ENCODE measurements at places on chromosomes 11 and 22.
A peak's percentile ranks its signal among the peaks of the same experiment; 100 is the strongest.

GRCh38 chr11:79538775-79539174 is 97.9 kb upstream of the TENM4 start:
- H3K27ac ChIP-seq, result no peak overlapping the region
- no peak overlapping the region for H3K4me3 ChIP-seq

GRCh38 chr11:134740590-134741261 is 328.7 kb upstream of the B3GAT1 start:
- no peak overlapping the region for H3K27ac ChIP-seq
- no peak overlapping the region for H3K4me3 ChIP-seq
- no peak for DNase-seq
- no peaks in the 10 kb centered on the region for H3K27me3 ChIP-seq
- no peaks in the 10 kb centered on the region for H3K4me1 ChIP-seq
- H3K36me3 ChIP-seq, result no peaks in the 10 kb centered on the region

DNA sequence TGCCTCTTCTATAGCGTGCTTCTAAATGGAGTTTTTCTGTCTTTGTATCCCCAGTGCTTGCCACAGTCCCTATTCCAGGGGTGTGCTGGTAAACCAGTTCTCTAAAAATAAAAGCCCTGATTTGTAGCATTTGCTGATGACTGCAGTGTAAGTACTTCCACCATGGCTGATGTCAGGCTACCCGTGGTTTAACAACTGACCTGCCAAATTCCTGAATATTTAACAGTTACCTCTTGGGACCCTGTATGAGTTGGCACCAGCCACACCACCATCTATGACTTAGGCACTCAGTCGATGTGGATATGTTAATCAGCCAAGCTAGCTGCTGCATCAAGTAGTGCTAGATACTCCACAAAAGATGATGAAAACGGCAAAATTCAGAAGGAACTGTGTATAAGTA is 94.0 kb upstream of the MTNR1B start:
- H3K4me1 ChIP-seq, result no peaks in the 10 kb centered on the region
- no peak overlapping the region for H3K27ac ChIP-seq
- DNase-seq, result no peak
- peaks cover 3% of the 10 kb centered on the region for H3K27me3 ChIP-seq
- H3K36me3 ChIP-seq, result no peaks in the 10 kb centered on the region
- H3K4me3 ChIP-seq, result no peak overlapping the region

- no peaks in the 10 kb centered on the region for H3K27me3 ChIP-seq
- H3K4me3 ChIP-seq, result no peak overlapping the region
- H3K27ac ChIP-seq, result no peak overlapping the region
Measured at GRCh38 chr22:19514831-19515565, 9.2 kb downstream of the CLDN5 start.

DNA sequence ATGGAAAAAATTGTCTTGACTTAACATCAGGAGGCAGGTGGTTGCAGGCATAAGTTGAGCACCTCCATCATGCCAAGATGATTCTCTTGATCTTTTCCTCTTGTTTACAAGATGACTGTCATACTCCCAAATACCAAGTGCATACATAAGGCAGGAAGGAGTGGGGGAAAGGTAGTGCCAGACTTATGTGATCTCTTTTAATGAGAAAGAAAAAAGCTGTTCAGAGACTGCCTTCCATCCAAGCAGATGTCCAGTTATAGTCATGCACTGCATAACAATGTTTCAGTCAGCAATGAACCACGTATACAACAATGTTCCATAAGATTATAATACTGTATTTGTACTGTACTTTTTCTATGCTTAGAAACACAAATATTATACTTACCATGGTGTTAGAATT is 135.7 kb downstream of the EHF start:
- no peak overlapping the region for H3K27ac ChIP-seq
- H3K4me1 ChIP-seq, result no peaks in the 10 kb centered on the region
- H3K36me3 ChIP-seq, result no peaks in the 10 kb centered on the region
- DNase-seq, result no peak
- no peak overlapping the region for H3K4me3 ChIP-seq
- peaks cover 14% of the 10 kb centered on the region for H3K27me3 ChIP-seq

DNA sequence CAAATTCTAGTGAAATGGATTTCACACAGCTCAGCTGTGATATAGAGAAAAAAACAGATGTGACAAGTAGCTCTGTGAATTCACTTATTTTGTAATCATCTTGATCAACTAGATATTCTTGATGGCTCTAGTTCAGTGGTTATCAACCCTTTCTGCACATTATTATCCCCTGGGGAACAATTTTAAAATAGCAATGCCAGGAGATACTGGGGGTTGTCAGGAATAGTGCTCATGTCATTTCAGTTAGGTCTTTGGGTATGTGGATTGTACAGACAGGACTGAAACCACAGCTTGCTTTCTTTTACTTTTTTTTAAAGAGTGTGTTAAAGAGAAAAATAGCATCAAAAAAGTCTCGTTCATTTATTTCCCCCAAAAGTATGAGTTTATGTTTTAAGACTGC is 269.0 kb upstream of the PDGFD start:
- DNase-seq, result no peak
- no peaks in the 10 kb centered on the region for H3K4me1 ChIP-seq
- no peak overlapping the region for H3K27ac ChIP-seq
- no peaks in the 10 kb centered on the region for H3K27me3 ChIP-seq

DNA sequence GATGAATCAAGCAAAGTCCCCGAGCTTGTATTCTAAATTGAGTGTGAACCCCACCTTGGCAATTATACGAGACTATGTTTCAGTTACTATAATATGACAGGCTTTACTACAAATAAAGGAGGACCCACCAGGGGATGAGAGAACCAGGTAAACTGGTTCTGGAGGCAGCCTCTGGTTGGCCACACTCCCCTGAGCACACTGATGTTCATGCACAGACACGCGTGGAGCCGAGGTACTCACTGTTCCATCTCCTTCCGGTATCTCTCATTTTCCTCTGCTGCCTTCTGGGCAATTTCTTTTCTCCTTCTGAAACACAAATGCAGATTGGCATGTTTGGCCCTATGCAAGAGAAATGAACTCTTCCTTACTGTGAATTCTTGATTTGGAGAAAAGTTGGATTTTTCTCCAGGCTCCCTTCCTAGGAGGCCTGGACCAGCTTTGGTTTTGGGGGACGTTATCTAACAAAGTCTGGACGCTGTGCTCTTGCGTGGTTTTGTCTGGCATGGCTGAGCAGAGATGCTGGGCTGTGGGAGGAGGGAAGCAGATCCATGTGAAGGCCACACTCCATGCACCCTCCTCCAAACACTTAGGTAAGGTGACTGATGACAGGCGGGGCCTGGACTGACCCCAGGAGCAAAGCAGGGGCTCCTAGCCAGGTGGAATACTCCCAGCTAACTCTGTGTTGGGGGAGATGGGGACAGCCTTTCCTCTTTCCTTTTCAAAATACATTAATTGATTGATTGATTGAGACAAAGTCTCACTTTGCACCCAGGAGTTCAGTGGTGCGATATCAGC is 22.9 kb downstream of the USH1C start:
- H3K4me1 ChIP-seq, result no peaks in the 10 kb centered on the region
- H3K4me3 ChIP-seq, result no peak overlapping the region
- H3K27ac ChIP-seq, result no peak overlapping the region
- no peak for DNase-seq
- H3K27me3 ChIP-seq, result no peaks in the 10 kb centered on the region

- H3K27ac ChIP-seq, result peak overlapping the region; percentile 98
- H3K36me3 ChIP-seq, result peaks cover 5% of the 10 kb centered on the region
Measured at GRCh38 chr22:39090426-39091064, 6.5 kb upstream of the APOBEC3H start.

- H3K36me3 ChIP-seq, result no peaks in the 10 kb centered on the region
- no peak overlapping the region for H3K4me3 ChIP-seq
- H3K4me1 ChIP-seq, result no peaks in the 10 kb centered on the region
- DNase-seq, result no peak
Measured at GRCh38 chr11:112514011-112514740, 253.5 kb upstream of the PLET1 start.

DNA sequence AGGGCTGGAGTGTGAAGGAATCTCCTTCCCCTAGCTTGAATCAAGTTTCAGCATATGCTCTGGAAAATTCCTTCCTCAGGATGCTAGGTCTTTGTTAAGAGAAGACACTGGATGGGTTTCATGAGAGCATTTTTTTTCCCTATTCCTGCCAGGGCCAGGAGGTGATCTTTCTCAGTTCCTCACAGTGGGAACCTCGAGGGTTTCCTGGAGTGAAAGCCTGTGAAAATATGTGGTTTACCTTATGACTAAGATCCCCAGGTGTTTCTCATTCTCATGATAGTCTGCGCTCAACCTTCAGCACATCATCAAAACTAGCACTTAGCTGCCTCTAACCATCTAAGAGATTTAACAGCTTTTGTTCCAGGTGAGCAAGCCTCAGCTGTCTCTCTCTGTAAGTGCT is 985.3 kb upstream of the FAT3 start:
- no peak overlapping the region for H3K27ac ChIP-seq
- no peak for DNase-seq
- no peaks in the 10 kb centered on the region for H3K36me3 ChIP-seq
- no peak overlapping the region for H3K4me3 ChIP-seq
- H3K4me1 ChIP-seq, result no peaks in the 10 kb centered on the region
- H3K27me3 ChIP-seq, result no peaks in the 10 kb centered on the region

DNA sequence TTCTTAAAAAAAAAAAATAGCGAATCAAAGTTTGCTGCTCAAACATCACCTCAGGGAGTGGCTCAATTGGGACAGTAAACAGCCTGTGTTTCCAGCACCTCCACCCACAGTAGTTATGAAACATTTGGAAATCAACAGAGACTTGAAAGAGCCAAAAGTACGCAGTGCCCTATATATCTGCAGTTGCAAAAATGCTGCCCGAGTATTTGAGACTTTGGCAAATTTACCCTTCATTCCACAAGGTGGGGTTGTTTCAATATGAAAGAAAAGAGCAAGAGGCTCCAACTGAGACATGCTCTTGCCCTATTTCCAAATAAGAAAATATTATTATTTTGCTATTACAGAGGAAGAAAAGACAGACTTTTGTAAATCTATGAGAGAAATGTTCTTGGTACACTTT is 851.1 kb upstream of the RAG2 start:
- no peaks in the 10 kb centered on the region for H3K36me3 ChIP-seq
- no peak for DNase-seq
- H3K4me3 ChIP-seq, result no peak overlapping the region
- H3K4me1 ChIP-seq, result no peaks in the 10 kb centered on the region
- H3K27ac ChIP-seq, result no peak overlapping the region

- peaks cover 12% of the 10 kb centered on the region for H3K27me3 ChIP-seq
- H3K27ac ChIP-seq, result no peak overlapping the region
- H3K36me3 ChIP-seq, result no peaks in the 10 kb centered on the region
- DNase-seq, result no peak
Measured at GRCh38 chr11:120974466-120974865, 49.4 kb upstream of the TBCEL start.

DNA sequence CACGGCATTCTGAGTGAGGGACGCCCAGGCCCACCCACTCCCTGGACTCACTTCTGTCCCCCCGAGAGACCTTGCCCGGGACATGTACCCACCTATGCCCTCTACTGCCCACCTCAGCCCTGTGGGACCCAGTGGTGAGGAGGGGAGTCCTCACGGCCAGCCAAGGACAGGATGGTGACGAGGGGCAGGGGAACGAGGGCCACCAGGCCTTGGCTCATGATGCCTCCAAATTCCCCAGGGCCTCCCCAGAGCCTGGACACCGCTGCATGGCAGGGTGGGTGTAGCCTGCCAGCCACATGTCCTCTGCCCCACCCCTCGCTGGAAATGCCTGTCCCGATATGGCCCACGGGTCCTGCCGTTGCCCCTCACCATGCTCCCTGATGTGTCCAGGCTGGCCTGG is 26.1 kb downstream of the TSPAN4 start:
- H3K27ac ChIP-seq, result no peak overlapping the region
- no peak for DNase-seq
- no peaks in the 10 kb centered on the region for H3K27me3 ChIP-seq
- peaks cover 1% of the 10 kb centered on the region for H3K36me3 ChIP-seq
- no peak overlapping the region for H3K4me3 ChIP-seq
- no peaks in the 10 kb centered on the region for H3K4me1 ChIP-seq

DNA sequence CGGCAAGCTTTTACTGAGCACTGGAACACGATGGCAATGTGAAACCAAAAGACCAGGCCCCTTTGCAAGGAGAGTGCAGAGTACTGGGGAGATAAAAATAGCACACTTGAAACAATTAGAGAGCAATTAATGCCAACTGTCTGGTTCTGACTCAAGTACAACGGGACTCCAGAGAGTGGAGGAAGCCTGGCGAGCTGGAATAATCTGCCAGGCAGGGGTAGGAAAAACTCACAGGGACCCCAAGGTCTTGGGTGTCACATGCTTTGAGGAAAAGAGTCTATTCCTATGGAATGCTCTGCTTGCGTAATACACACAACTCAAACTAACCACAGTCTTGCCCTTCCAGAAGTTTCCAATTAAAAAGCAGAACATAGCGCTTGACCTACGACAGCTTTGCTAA is 113.0 kb upstream of the CLMP start:
- no peak overlapping the region for H3K27ac ChIP-seq
- peaks cover 11% of the 10 kb centered on the region for H3K27me3 ChIP-seq
- peaks cover 17% of the 10 kb centered on the region for H3K4me1 ChIP-seq
- DNase-seq, result no peak
- no peak overlapping the region for H3K4me3 ChIP-seq

- H3K27me3 ChIP-seq, result no peaks in the 10 kb centered on the region
- H3K27ac ChIP-seq, result peak overlapping the region; percentile 94
- peaks cover 93% of the 10 kb centered on the region for H3K4me1 ChIP-seq
- peaks cover 40% of the 10 kb centered on the region for H3K36me3 ChIP-seq
- peak; percentile 70 for DNase-seq
Measured at GRCh38 chr11:62555464-62556107, 9.0 kb upstream of the AHNAK start.

DNA sequence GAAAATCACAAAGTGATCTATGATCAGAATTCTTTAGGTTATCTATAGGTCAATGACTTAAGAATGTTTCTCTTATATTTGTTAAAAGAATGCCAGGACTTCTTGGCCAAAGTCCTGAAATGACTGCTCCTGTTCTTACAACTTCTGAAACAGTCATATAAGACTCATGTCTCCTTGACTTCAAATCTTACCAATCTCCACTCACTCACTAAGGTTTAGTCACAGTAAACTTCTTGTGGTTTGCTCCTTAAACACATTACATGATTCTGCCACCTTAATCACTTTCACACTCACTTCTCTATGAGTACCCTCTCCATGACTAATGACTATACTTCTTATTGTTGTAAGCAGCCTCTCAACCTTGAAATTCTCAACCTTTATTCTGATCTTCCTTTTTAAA is 648.7 kb upstream of the CCDC179 start:
- H3K4me3 ChIP-seq, result no peak overlapping the region
- no peak for DNase-seq
- no peaks in the 10 kb centered on the region for H3K36me3 ChIP-seq

DNA sequence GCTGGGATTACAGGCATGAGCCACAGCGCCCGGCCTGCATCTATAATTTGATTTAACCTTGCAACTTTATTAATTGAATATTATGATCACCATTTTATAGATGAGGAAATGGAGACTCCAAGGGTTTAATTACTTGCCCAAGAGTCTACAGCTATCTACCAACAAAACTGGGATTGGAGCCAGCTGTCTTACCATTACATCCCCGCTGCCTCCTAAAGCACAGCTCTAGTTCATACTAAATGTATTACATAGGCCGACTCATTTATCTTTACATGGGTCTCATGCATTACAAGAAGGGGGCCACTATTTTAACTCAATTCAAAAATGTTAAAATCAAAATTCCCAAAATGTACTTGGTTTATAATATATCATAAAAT is 14.1 kb upstream of the TMA7B start:
- H3K27me3 ChIP-seq, result no peaks in the 10 kb centered on the region
- peaks cover 63% of the 10 kb centered on the region for H3K36me3 ChIP-seq
- H3K27ac ChIP-seq, result peak overlapping the region; percentile 90
- no peak overlapping the region for H3K4me3 ChIP-seq
- no peak for DNase-seq
- H3K4me1 ChIP-seq, result peaks cover 96% of the 10 kb centered on the region

Data from activated CD8-positive, alpha-beta T cell treated with anti-CD3 and anti-CD28 coated beads for 36 hours (primary cell).